ENCODE measurements at places on chromosomes 6 and 20.

DNA sequence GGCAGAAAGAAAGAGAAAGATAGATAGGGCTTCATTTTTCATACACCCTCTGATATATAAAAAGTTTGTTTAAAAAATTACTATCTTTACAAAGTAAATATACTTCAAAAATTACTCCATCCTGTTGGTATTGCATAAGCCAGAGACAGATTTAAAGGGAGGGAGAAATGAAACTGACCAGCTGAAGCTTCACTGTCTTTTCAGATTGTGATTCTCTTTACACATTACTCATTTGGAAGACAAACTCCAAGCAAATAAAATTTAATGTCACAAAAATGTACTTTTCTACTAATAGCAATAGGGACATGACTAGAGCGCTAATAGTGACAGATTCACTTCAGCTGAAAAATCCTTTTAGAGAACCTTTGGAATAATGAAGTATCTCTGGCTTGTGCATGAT is 38.6 kb upstream of the MARCKS start:
- no peak for DNase-seq

GRCh38 chr6:13375360-13375878 is 47.1 kb upstream of the TBC1D7 start:
- DNase-seq: no peak

DNA sequence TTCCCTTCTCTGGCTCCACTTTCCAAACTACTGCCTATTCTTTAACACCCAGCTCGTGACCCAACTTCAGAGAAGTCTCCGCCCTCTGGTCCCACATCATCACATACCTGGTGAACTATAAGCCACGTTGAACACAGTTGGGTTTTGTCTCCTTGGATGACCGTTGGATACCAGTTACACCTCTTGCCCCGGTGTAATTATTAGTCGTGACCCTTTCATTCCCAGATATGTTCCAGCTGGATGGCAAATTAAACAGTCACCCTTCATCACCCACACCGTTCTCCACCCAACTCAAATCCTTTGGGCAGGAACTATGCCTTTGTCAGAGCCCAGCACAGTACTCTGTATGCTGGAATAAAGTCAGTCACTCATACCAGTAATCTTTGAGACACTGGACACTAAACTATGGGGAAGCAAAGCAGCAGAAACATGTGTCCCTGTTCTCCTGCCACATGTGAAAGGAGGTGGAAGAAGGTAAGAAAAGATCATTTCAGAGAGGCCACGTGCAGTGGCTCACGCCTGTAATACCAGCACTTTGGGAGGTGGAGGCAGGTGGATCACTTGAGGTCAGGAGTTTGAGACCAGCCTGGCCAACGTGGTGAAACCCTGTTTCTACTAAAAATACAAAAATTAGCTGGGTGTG is 22.5 kb downstream of the PLAGL2 start:
- DNase-seq: no peak

- DNase-seq: no peak
Measured at GRCh38 chr6:24788031-24788665, 10.6 kb downstream of the ARMH2 start.

All from stimulated activated CD8-positive, alpha-beta memory T cell treated with anti-CD3 and anti-CD28 coated beads, Interleukin-15, amount 100 ng/mL, for 24 hours (primary cell).